ENCODE measurements at places on chromosomes 7 and 10.

DNA sequence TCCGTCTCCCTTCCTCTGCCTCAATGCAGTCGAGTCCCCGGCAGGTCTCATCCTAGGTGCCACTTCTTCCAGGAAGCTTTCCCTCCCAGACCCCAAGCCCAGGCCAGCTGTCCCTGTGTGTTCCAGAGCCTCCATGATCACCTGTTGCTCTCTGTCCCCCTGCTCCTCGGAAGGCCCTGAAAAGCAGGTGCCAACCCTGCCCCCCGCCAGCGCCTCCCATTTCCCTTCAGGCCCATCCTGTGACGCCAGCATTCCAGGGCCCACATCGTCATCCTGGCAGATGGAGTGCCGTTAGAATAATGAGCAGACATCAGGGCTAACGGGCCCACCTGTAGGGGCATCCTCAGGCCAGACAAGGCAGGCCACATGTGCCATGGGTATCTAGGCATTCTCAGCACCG, 253.0 kb upstream of the PPP2R2D start:
- DNase-seq: no peak

- DNase-seq: no peak
Measured at GRCh38 chr7:33191340-33191739, 62.0 kb downstream of the BBS9 start.

DNA sequence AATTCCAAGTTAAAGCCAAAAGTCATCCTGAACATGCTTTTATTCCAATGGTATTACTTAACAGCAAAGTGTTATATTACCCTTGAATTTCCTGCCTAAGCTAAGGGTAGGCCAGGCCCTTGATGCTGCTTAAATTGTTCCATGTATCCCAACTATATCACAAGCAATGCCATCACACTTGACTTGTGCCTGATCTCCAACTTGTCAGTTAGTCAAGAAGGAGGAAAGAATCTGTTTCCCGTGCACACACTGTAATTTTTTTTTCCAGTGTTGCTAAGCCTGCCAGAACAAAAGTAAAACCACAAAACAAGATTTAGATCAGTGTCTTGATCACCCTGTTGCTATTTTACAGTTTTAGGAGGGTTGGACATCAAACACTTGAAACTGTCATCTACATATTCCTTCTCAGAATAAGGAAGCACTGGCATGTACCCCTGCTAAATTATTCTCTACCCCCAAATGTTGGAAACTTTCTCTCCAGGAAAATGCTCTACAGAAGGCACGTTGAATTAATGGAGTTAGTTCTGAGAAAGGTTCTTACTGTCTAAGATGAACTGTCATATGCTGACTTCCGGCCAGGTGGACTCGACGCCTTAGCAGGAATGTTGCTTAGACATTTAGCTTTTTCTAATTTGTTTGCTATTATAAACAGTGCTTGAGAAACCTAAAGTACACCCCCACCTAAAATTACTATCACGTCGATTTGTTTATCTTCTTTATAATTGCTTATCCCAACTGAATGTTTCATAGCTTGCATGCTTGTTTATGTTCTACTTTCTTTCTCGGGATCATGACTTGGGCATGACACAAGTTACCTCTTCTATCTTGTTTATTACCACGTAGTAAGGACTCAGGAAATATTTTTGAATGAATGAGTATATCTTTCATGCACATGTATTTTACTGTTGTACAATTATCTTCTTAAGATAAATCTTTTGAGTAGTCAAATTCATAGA, 105.5 kb upstream of the ZNF438 start:
- no peak for DNase-seq

GRCh38 chr10:132688580-132689420, 97.1 kb downstream of the NKX6-2 start:
- no peak for DNase-seq

GRCh38 chr10:88926566-88927415, 25.8 kb downstream of the ACTA2 start:
- no peak for DNase-seq

DNA sequence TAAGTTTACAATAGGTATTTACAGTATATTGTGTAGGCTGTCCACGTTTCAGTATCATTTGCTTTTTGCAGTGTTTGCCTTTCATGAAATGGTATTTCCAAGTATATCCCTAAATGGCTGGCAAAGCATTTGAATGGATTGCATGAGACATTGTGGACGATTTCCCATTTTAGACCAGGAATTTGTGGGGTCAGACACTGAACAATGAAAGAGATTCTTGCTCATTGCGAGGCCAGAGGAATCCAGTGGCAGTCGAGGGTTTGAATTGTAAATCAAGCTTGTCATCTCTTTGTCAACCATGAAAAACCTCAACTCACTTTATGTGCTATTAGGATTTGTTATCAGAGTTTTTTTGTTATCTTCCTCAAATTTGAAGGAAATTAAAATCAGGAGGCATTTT, 70.8 kb downstream of the CREB5 start:
- DNase-seq: no peak

- no peak for DNase-seq
Measured at GRCh38 chr10:46236941-46237681, 49.7 kb upstream of the ANTXRL start.

DNA sequence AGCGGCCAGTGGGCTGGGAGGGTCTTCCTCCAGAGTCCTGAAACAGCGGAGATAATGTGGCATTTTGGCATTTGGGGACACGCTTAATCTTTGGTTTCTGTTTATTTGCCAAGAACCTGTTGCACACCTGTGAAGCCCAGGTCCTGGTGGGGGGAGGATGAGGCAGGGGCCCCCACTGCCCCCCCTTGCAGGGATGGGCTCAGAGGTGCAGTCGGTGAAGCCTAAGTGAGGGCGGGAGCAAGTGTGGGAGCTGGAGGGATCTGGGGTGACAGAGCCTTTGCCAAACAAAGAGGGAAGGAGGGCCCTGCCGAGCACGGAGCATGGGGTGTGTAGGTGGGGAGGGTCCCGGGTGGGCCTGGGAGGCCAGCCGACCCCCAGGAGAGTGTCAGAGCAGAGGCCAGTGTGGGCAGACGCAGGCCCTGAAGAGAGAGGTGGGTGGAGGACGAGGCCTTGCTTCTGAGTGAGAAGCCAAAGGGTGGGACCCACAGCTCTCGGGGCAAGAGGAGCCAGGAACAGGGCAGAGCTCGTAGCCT, 62.1 kb upstream of the ADGRA1 start:
- no peak for DNase-seq

- no peak for DNase-seq
Measured at GRCh38 chr10:11858093-11858492, 34.9 kb downstream of the PROSER2 start.

GRCh38 chr10:103584216-103585010, 90.9 kb downstream of the NEURL1 start:
- no peak for DNase-seq

- no peak for DNase-seq
Measured at GRCh38 chr10:125063256-125063925, 97.0 kb downstream of the CTBP2 start.

DNA sequence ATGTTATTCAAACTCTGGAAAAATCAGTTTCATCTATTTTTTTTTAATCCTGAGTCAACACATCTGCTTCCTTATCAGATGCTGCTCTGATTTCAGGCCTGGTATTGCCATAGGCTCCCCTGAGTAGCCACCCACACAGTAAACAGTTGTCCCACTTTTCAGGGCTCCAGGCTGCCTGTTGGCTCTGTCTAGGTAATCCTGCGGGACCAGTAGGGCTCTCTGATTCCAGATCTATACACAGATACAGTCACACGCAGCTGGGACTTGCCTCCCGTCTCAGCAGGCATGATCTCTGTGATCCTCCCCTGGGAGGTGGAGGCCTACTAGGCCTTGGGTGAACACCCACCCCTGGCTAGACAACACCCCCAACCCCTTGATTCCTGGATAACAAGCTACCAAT, 206.1 kb downstream of the CREB5 start:
- DNase-seq: no peak

- DNase-seq: no peak
Measured at GRCh38 chr7:7272294-7272693, 90.0 kb downstream of the C1GALT1 start.

GRCh38 chr10:34677591-34677990, 137.5 kb downstream of the PARD3 start:
- DNase-seq: no peak

DNA sequence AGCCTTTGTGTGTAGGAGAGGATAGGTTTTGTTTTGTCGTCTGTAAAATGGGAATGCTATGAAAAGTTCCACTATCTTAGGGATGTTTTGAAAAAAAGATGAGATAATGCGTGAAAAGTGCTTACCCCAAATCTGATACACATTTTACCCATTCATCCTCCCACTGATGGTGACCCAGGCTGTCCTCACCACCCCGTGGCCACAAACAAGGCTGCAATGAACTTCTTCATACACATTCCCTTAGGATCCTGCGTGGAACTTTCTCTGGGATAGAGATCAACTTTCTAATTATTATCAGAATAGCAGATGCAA, 399 bp upstream of the OGDHL start:
- no peak for DNase-seq

- DNase-seq: peak; percentile 70
Measured at GRCh38 chr10:6445671-6446316, 134.3 kb downstream of the PRKCQ start.

GRCh38 chr10:80411267-80411668, 2.9 kb downstream of the PRXL2A start:
- DNase-seq: no peak

DNA sequence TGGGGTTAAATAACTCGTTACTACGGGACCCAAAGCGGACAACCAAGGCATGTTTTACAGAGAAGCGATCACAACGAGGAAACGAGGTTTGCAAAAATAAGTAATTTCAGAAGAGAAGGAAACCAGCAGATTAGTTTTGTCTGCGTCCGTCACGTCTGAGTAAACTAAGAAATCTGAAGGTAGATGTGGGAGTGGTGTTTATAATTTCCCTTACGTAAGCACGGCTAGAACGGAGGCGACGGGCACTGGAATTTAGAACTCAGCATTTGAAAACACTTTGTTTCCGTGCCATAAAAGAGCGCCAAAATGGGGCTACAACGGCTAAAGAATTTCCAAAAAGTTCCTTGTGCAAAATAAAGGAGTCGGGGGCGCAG, 718 bp upstream of the UMAD1 start:
- DNase-seq: no peak

DNA sequence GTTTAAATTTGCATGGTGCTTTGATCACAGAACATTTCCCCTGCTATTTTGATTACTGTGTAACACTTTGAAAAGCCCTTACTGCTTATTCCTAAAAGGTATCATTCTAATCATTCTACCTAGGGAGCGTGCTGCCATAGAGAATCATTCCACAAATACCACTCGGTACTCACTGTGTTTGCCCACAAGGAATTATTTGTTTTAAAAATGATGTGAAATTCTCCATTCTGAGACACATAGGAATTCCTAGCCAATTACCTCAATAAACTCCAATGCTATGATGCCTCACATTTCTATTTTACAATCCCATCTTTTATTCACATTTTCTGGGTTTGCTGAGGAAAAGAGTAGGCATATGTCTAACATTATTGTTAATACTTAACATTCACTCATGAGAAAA, 16.2 kb upstream of the TES start:
- DNase-seq: no peak

DNA sequence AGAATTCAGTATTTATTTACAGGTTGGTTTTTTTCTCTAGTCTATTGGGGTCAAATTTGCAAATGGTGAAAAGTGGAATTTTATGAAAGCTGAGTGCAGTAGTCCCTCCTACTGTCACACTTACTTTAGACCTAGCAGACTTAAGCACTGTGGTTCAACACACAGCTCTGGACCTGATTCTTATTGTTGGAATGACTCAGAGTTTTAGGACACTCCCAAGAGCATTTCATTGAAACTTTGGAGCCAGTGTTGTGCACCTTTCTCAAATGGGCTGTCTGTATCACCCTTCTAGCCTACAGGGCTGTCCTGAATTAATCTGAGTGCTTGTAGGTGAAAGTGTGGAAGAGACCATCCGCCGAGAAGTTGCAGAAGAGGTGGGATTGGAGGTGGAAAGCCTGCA, 16.1 kb downstream of the NUDT13 start:
- DNase-seq: no peak

DNA sequence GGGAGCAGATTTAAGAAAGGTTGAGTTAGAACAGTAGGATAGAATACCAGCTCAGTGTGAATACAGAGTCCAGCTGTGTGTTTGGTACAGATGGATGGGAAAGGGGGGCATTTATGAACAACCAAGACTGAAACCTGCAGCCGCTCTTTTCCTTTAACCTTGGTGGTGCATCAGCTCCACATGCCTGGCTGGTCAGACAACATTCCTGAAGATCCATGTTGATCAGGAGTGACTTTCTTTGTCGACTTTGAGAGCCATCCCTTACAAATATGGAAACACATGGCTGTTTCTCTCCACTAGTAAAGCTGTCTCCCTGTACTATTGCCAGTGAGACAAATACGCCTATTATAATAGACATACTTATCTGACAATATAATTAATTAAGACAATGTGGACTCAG, 476.5 kb upstream of the IGFBP3 start:
- no peak for DNase-seq

- no peak for DNase-seq
Measured at GRCh38 chr10:17808971-17809841, at the start of gene MRC1. TSS of gene MRC1 (plus strand) at chr10:17809348. CDS start at chr10:17809466, 118 bp downstream.

DNA sequence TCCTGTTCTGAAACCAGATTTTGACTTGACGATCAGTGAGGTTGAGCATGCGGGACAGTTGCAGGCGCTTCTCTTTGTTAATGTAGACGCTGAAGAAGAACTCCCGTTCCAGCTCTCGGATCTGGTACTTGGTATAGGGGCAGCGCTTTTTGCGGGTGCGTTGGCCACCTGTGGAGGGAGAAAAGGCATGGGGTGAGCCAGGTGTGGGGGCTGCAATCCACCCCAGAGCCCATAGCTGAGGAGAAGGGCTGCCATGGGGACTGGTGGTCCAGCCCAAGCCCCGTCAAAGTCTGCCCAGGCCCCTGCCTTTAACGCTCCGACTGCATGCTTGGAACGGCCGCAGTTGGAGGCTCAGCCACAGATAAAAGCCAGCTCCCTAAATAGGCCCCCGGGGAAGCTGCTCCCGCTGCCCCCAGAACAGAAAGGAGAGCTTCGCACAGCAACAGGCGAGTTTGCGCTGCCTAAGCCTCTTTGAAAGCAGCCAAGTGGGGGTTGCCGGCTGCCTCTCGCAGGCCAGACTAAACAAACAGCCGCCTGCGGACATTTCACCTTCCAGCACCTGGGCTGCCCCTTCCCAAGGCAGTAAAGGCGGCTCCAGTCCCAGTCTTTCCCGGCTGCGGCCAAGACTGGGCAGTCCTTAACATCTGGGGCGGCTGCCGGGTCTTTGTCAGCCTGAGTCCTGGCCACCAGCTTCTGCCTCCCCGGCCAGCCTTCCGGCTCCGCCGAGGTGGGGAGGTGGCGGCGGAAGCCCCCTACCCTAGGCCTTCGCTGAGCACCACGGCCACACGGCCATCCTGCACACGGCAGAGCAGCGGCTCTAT, 2.0 kb downstream of the HOXA11 start:
- no peak for DNase-seq

- no peak for DNase-seq
Measured at GRCh38 chr10:131252567-131253276, 58.8 kb downstream of the TCERG1L start.

GRCh38 chr10:125820701-125821100, 2.4 kb downstream of the UROS start:
- no peak for DNase-seq
